ENCODE measurements at places on chromosomes 2 and 18.

GRCh38 chr2:181978351-181979150 is 7.1 kb upstream of the PPP1R1C start:
- DNase-seq = no peak

DNA sequence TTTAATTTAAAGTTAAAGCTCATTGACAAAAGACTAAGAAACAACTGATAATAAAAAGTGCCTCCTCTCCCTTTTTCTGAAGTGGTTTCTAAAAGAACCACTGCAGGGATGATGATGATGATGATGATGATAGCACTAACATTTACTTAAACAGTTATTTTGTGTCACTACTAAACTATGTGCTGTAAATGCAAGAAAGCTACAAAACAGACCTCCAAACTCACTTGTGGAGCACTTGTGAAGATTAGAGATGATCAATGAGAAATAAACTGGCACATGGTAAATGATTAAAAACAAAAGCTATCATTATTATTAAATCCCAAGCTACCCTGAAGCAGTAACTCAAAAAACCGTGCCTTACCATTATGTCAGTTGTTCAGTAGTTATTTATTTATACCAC is 88.7 kb downstream of the SLC8A1 start:
- DNase-seq = no peak

DNA sequence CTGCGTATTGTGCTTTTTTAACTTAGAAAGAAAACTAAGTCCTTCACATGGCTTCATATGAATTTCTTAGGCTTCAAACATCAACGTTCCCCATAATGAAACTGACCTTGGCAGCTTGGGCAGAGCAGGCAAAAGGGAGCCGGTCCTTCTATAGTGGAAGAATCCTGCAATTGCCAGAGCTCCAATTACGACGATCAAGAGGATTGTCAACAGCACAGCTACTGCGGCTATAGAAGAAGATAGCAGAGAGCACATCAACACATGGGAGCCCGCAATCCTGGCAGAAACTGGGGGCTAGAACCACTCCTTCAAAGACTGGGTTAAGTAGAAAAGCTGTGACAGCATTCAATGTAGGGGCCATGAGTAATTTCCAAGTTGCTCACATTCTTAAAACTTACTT is 69.8 kb downstream of the DHRS9 start:
- DNase-seq = no peak

DNA sequence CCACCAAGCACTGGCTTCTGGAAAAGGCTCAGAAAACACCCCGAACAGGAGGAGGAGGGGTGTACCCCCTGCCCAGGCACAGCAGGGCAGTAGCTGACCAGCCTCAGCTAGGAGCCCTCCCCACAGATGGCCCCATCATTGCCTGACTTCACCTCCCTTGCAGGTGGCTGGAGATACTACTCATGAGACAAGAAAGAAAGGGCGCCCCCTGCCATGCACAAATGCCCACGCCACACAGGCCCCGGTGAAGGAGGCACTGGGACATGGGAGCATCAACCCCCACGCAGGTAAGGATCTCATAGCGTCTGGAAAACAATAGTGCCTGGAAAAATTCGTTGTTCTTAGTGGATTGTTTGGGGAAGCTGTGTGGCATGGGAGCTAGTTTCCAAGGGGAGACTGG is 240.6 kb downstream of the TFCP2L1 start:
- DNase-seq = no peak

DNA sequence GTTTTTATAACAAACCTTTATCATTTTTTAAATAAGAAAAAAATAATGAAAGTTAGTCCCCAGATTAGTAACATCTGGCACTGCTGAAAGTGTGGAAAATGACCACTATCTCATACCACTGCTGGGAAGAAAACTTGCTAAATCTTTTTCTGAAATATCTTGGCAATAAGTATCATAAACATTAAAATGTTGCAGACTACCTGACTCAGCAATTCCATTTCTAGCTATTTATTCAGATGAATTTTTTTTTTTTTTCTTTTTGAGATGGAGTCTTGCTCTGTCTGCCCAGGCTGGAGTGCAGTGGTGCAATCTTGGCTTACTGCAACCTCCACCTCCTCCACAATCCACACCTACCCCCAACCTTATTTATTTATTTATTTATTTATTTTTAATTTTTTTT is 35.3 kb upstream of the SOS1 start:
- DNase-seq = peak; percentile 34

DNA sequence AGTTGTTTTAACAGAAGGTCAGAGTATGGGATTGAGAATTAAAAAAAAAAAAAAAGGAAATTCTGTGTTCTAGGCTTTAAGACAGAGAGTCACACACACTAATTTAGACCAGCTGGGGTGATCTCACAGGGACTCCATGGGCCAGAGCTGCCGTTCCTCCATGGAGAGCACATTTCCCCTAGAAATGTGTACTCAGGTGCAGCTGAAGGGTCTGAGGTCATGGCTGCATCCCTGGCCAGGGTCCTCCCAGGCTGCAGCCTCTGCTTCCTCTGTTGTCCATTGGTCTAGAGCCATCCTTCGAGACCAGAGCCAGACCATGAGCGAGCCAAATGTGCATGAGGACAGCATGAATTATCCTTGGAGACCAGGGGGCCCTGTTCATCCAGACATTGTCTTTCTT is 190.1 kb upstream of the TNP1 start:
- no peak for DNase-seq

- DNase-seq = no peak
These were observed 136.9 kb downstream of the UXS1 start for GRCh38 chr2:106057206-106057605.

DNA sequence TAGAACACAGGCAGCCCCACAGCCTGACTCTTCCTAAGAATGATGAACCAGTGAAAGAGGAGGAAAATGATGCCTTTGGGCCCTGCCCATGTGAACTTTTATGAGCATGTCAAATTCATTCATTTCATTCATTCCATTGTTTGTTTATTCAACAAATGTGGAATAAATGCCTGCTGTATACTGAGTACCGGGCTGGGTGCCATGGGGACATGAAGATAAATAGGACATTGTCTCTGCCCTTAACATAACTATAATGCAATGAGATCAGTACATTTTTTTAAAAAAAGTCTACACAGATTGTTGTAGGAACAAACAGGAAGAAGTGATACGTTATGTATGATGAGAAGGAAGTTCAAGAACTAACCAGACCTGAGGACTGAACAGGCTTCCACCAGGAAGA is 14.7 kb downstream of the MREG start:
- DNase-seq = no peak
